ENCODE measurements at places on chromosomes 16 and 17. TPM values are rescaled to one million over a fixed set of nuclear protein-coding genes. Genes with fewer than 3 reads are reported as not detected.
A peak's percentile ranks its signal among the peaks of the same experiment; 100 is the strongest.

C1QL1 gene
- 2.9 TPM for total RNA-seq

DNA sequence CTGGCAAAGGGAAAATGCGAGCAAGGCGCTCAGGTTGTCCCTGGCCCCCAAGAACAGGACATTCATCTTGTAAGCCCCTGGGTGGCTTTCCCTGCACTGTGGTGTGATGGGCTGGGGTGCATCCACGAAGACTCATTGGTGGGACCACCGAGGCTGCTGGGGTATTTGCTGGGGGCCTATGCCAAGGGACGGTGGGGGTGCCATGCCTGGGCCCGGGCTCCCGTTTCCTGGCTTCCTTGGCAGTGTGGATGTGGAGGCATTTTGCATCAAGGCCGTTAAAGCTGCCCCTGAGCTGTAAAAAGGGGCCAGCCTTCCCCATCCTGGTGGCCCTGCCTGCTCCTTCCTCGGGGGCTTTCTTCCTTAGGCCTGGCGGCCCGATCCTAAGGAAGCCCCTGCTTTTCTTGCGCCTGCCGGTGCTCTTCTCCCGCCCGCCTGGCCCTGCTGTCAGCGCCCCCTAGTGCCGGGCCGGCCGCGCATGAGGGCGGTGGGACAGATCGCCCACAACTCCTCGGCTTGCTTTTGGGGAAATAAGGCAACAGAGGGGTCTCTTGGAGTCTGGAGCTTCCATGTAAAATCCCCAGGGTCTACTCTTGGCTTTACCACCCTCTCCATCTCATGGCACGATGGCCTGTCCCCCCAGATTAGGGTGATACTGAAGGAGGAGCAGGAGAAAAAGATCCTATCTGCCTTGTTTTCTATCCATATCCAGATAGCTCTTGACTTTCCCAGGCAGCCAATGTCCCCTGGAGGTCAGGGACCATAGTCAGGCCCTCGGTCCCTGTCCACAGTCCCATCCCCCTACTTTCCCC lies 9.8 kb upstream of the TBX2 start:
- no peak overlapping the region for H3K27ac ChIP-seq
- no peaks in the 10 kb centered on the region for H3K27me3 ChIP-seq
- H3K4me1 ChIP-seq = peaks cover 5% of the 10 kb centered on the region
- no peaks in the 10 kb centered on the region for H3K36me3 ChIP-seq
- H3K4me3 ChIP-seq = no peak overlapping the region

GRCh38 chr17:22703204-22703603 lies 1010.9 kb downstream of the KCNJ18 start:
- H3K4me1 ChIP-seq = no peaks in the 10 kb centered on the region
- H3K27ac ChIP-seq = no peak overlapping the region
- H3K36me3 ChIP-seq = no peaks in the 10 kb centered on the region
- H3K4me3 ChIP-seq = no peak overlapping the region
- H3K27me3 ChIP-seq = no peaks in the 10 kb centered on the region

DNA sequence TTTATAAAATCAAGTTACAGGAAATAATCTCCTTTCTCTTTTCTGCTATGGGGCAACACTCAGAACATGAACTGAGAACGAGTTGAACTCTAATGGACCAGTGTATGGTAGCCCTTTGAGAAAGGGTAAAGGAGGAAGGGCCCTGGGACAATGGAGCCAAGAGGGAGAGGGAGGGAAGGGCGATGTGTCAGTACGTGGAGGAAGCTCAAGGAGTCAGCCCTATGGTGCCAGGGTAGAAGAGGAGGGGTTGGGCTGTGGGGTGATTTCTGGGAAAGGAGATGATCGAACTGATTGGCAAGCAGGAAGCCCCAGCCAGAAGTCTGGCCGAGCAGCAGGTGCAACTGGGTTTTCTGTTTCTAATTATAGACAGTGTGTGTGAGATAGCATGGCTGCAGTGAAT lies 4.3 kb upstream of the WIPI1 start:
- no peaks in the 10 kb centered on the region for H3K36me3 ChIP-seq
- no peaks in the 10 kb centered on the region for H3K27me3 ChIP-seq
- H3K4me3 ChIP-seq = no peak overlapping the region
- peak; percentile 35 for DNase-seq
- peaks cover 36% of the 10 kb centered on the region for H3K4me1 ChIP-seq

- H3K4me3 ChIP-seq = no peak overlapping the region
- H3K36me3 ChIP-seq = no peaks in the 10 kb centered on the region
- no peak for DNase-seq
- H3K27ac ChIP-seq = no peak overlapping the region
- no peaks in the 10 kb centered on the region for H3K4me1 ChIP-seq
Measured at GRCh38 chr17:72719578-72720493, 372.7 kb downstream of the SLC39A11 start.

- H3K36me3 ChIP-seq = no peaks in the 10 kb centered on the region
- H3K27me3 ChIP-seq = no peaks in the 10 kb centered on the region
- H3K4me1 ChIP-seq = no peaks in the 10 kb centered on the region
- H3K27ac ChIP-seq = no peak overlapping the region
- H3K4me3 ChIP-seq = no peak overlapping the region
Measured at GRCh38 chr17:61379457-61380216, 20.0 kb upstream of the TBX2 start.

ADAD2 gene
- total RNA-seq = not detected

DNA sequence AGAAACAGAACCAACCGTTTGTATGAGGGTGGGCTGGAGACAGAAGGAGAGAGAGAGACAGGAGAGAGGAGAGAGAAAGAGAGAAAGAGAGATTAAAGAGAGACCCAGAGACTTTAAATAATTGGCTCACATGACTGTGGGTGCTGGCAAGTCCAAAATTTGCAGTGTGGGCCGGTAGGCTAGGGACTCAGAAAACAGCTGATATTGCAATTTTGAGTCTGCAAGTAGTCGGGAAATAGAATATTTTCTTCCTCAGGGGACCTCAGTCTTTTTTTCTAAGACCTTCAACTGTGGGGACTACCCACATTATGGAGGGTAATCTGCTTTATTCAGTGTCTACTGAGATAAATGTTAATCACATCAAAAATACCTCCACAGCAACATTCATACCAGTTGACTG lies 1439.0 kb downstream of the CDH11 start:
- H3K36me3 ChIP-seq = no peaks in the 10 kb centered on the region
- H3K4me1 ChIP-seq = no peaks in the 10 kb centered on the region
- no peak for DNase-seq

DNA sequence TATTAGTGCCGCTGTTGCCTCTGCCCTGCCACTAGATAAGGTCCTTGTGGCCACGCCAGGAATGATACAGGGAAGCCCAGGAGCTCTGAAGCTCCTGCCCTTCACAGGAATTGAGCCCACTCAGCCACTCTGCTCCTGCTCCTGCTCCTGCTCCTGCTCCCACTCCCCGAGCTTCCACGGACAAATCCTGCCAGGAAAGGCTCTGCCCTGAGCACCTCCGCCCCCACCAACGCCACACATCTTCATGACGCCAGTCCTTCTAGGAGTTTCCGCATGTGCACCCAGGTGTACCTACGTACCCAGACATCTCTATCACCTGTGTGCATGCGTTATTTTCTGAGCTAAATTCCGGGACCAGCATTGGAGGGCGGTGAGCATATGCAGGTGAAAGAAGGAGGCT lies 369.1 kb downstream of the C16orf95 start:
- no peak overlapping the region for H3K4me3 ChIP-seq
- no peak overlapping the region for H3K27ac ChIP-seq
- DNase-seq = no peak

DNA sequence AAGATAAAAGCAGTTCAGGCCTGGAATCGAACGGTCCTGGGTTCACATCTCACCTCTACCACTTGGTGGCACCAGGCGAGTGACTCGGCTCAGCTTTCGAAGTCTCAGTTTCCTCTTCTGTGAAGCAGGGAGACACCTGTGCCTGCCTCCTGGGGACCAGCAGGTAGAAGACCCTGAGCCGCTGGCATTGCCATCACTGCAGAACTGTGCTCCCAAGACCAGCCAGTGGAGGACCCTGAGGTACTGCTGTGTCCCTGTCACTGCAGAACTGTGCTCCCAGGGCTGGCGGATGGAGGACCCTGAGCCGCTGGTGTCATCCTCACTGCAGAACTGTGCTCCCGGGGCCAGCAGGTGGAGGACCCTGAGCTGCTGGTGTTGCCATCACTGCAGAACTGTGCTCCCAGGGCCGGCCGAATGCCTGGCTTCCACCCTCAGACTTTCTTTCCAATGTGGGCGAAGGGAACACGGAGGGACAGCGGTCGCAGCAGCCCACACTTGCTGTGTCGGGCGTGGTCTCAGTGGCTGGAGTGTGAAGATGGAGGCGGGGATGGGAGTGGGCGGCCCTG lies 8.7 kb upstream of the SLC7A5 start:
- H3K36me3 ChIP-seq = no peaks in the 10 kb centered on the region
- H3K4me1 ChIP-seq = peaks cover 29% of the 10 kb centered on the region
- H3K27me3 ChIP-seq = no peaks in the 10 kb centered on the region
- no peak overlapping the region for H3K4me3 ChIP-seq

- no peak overlapping the region for H3K4me3 ChIP-seq
- DNase-seq = no peak
- peaks cover 8% of the 10 kb centered on the region for H3K4me1 ChIP-seq
Measured at GRCh38 chr16:31439519-31439918, 3.1 kb downstream of the ZNF843 start.

- no peak for DNase-seq
- no peaks in the 10 kb centered on the region for H3K4me1 ChIP-seq
- H3K27ac ChIP-seq = no peak overlapping the region
- H3K27me3 ChIP-seq = no peaks in the 10 kb centered on the region
- H3K36me3 ChIP-seq = no peaks in the 10 kb centered on the region
Measured at GRCh38 chr17:43634591-43635125, 27.1 kb downstream of the MEOX1 start.

KRT20 gene
- total RNA-seq = not detected

- no peaks in the 10 kb centered on the region for H3K27me3 ChIP-seq
- H3K4me3 ChIP-seq = no peak overlapping the region
- H3K36me3 ChIP-seq = no peaks in the 10 kb centered on the region
- no peak for DNase-seq
Measured at GRCh38 chr17:68196394-68197090, 51.3 kb upstream of the AMZ2 start.

DNA sequence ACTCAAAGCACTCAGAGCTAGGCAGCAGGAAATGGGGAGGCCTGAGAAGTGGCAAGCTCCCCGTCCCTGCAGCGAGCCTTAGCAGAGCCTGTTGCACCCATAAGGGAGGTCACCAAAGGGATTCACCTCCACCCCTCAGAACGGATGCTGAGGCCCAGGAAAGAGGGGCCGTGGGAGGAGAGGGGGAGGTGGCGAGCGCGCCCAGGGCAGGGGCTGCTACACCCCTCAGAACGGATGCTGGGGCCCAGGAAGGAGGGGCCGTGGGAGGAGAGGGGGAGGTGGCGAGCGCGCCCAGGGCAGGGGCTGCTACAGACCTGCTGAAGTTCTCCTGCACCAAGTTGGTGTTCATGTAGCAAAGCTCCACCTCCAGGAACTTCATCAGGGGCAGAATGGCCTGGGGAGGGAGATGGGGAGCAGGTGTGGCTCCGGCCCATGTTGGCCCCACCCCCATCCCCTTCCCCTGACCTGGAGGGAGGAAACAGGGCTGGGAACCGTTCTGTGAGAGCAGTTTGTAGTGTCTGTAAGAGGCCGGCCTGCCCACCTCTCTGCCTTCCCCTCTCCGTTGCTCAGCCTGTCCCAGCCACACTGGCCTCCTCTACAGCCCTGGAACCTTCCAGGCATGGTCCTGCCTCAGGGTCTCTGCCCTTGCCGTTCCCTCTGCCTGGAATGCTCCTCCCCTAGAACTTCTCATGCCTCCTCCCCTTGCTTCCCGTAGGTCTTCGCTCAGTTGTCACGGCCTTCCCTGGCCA lies 11.4 kb downstream of the UNC13D start:
- no peaks in the 10 kb centered on the region for H3K27me3 ChIP-seq
- no peaks in the 10 kb centered on the region for H3K36me3 ChIP-seq
- peak overlapping the region; percentile 40 for H3K27ac ChIP-seq
- no peak overlapping the region for H3K4me3 ChIP-seq
- H3K4me1 ChIP-seq = peaks cover 7% of the 10 kb centered on the region
- DNase-seq = no peak

C16orf46 gene
- 0.33 TPM for total RNA-seq

DNA sequence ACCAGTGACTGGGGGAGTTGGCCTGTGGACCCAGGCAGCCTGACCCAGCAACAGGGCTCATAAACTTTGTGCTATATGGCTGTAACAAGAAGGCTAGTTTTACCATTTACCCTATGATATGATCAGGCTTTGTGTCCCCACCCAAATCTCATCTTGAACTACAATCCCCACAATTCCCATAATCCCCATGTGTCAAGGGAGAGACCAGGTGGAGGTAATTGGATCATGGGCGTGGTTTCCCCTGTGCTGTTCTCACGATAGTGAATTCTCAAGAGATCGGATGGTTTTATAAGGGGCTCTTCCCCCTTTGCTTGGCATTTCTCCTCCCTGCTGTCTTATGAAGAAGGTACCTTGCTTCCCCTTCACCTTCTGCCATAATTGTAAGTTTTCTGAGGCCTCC lies 111.2 kb upstream of the NLRP1 start:
- DNase-seq = no peak
- H3K36me3 ChIP-seq = no peaks in the 10 kb centered on the region
- no peaks in the 10 kb centered on the region for H3K4me1 ChIP-seq
- no peak overlapping the region for H3K27ac ChIP-seq
- H3K27me3 ChIP-seq = no peaks in the 10 kb centered on the region

SYNGR3 gene
- 1.6 TPM for total RNA-seq

C17orf107 gene
- total RNA-seq = 11.9 TPM

- H3K27ac ChIP-seq = no peak overlapping the region
- no peaks in the 10 kb centered on the region for H3K4me1 ChIP-seq
- H3K4me3 ChIP-seq = no peak overlapping the region
Measured at GRCh38 chr16:48184681-48185080, 28.9 kb upstream of the ABCC12 start.

DNA sequence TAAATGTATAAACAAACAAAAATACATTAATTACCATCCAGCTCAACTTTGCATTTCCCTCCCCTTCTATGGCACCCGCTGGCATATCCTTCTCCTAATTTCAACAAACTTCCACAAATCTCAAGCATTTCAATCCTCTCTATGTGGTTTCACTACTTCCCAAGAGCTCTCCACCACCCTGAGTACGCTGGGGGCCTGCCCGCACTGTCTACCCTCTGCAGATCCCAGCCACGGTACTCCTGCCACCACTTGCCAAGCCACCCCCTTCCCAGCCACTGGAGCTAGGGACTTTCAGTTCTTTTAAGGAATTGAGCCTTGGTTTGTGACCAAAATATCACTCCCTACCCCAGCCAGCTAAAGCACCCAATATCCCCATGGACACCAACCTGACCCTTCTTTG lies 1.9 kb downstream of the TK2 start:
- H3K4me3 ChIP-seq = no peak overlapping the region
- no peaks in the 10 kb centered on the region for H3K27me3 ChIP-seq
- peaks cover 38% of the 10 kb centered on the region for H3K4me1 ChIP-seq

TSPOAP1 gene
- 21.0 TPM for total RNA-seq

GRCh38 chr17:65131946-65132345 lies 5.2 kb upstream of the RGS9 start:
- no peak for DNase-seq
- no peak overlapping the region for H3K27ac ChIP-seq
- no peaks in the 10 kb centered on the region for H3K27me3 ChIP-seq
- no peaks in the 10 kb centered on the region for H3K36me3 ChIP-seq
- no peaks in the 10 kb centered on the region for H3K4me1 ChIP-seq

CCL2 gene
- total RNA-seq = 34.0 TPM

ANKFN1 gene
- 0.33 TPM for total RNA-seq

TEDC2 gene
- not detected for total RNA-seq

Data from body of pancreas (tissue), 4 donors.